ENCODE measurements at places on chromosomes 1 and 21.

DNA sequence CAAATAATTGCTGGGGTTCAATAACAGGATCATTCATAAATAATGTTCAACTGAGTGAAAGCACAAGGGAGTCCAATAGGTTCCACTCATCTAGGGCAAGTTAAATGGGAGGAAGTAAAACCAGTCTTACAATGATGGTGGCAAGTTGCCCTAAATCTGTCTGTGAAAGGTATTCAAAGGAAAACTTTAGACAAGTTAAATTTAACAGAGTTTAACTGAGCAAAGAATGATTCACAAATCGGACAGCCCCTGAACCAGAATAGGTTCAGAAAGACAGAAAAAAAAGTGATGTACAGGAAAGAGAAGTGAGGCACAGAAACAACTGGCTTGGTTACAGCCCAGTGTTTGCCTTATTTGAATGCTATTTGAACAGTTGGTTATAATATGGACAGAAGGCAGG lies 183.5 kb upstream of the ADGRL4 start:
- no peak for DNase-seq

DNA sequence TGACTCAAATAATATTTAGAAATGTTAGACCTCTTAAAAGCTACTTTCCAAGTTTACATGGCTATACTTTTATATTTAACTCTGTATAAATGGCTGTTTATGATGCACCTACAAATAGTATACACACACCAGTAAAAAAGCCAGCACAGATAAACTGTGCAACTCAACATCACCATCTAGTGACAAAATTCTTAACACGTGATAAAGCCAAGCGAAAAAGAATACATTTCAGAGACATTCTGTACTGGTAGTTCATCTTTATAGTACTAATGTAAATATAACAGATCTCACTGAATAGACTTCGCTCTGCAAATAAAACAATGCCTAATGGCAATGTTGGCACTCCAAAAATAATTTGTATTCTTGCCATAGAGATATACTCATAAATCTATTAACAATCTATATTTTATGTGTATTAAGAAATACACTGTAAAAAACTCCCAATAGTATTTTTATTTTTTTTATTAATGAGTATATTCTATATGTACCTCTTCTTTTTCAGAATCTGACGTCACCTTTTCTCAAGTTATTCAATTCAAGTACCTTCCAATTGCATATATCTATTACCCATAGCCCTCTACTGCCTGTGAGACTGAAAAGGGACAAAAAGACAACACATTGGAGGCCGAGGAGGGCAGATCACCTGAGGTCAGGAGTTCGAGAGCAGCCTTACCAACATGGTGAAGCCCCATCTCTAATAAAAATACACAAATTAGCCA lies 100.2 kb downstream of the DPYD start:
- DNase-seq, result no peak

DNA sequence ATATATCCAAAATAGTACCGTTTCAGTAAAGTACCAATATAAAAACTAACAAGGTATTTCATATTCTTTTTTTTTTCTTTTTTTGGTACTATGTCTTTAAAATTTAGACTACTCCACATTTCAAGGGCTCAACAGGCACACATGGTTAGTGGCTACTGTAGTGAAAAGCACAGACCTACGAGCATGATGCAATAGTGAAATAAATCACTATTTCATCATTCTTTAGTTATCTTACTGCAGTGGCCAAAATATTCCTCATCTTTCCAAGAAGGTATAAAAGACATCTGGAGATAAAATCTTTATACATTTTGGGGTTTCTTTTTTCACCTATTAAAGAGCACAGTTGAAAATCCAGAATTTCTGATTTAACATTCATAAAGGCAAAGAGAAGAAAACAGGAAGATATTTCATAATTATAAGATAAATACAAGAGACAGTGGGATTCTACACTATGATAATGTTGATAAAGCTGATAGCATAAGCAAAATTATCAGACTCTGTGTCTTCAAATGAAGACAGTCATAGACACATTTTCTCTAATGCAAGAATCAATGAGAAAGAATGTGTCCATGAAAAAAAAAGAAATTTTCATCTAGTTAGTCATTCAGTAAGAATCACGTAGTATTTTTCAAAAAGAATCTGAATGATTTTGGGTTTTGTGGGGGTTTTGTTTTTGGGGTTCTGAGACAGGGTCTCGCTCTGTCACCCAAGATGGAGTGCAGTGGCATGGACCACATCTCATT lies 41.9 kb downstream of the CEP170 start:
- DNase-seq, result no peak

- no peak for DNase-seq
These were observed 194.6 kb downstream of the ST6GALNAC3 start for GRCh38 chr1:76269155-76269554.

DNA sequence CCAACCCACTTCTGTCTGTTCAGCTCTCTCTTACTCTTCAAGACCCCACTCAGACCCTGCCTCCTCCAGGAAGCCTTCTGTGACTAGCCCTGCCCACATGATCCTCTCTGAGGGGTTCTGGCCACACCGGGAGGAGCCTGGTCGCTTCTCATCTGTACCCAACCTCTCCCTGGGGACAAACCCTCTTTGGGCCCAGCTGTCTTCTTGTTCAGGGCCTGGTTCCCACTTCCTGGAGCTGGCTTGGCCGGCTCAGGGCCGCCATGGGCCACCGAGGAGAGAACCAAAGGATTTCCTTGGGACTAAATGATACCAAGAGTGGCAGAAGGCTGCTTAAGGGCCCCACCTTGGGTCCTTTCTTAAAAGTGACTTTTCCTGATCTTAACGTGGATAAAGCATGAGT lies 124.7 kb upstream of the ZBTB40 start:
- DNase-seq, result no peak

GRCh38 chr1:14148526-14148925 lies 448.5 kb downstream of the PRDM2 start:
- DNase-seq, result no peak

GRCh38 chr1:244294599-244295224 lies 157.0 kb downstream of the ADSS2 start:
- no peak for DNase-seq

DNA sequence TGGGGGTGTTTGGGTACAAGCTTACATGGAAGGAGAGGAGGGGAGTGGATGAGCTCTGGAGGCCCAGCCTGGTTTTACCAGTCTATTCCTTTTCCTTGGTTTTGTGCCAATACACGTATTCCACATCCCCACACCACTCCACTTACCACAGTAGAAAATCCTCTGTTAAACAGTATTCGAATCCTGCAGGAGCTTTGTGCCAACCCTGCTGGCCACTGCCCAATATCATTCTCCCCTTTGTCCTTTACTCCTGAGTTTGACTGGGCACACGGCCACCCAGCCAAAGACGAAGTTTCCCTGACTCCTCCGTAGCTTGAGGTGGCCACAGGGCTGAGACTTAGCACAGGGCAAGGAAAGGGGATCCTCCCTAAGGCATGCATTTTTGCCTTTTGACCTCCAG lies 61.6 kb downstream of the TMCO4 start:
- no peak for DNase-seq

DNA sequence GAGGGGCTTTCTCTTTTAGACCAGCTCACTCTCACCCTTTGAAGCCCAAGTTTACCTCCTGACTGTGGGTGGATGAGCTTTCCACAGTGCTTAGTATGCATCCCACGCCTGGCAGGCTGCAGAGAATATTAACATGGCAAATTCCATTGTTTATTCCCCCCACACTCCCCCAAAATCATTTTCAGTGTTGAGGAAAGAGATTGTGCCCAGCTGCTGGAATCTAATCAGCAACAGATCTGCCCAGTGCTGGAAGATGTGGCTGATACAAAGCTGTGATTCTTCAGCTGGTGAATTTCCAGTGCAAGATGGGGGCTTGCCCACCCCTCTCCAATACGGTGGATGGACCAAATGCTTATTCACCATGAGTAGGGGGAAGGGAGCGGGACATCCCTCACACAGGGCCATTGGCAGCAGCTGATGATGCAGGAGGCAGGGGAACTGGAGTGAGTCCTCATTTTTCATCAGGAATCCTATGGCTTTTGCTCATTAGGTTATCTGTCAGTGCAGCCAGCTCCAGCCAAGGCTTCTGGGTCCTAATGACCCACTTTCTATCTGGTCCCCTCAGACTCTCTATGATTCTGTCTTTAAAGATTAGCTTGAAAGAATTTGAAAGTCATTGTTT lies 39.7 kb upstream of the KCNA3 start:
- DNase-seq, result no peak

GRCh38 chr1:107935396-107936064 lies 29.4 kb downstream of the VAV3 start:
- DNase-seq, result no peak

DNA sequence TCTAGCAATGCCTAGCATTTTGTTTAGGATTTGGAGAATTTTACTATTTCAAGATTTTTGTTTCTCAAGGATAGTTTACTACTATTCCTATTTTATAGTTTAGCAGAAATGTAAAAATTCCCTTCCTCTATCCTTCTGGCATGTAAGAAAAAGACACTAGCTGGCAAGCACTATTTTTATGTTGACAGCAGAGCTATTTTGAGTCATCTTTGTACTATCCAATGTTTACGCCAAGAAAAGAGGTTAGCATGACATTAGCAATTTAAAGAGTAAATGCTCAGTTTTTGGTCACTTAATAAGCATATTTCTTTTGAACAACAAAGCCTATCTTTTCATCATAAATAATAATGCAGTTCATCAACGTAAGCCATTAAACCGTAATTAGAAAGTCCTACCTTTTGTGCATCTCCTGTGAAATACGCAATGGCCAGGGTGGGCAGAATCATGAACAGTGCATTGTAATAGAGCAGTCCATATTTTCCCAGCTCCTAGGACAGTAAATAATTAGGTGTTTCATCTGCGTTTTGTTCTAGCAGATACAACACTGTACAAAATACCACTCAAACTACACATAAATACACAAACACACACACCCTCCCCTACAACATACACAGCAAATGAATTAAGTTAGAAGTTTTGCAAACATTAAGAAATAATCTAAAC lies 12.0 kb downstream of the SLC35D1 start:
- DNase-seq, result no peak

GRCh38 chr1:226098870-226099835 lies 36.6 kb downstream of the H3-3A start:
- DNase-seq, result no peak

- DNase-seq, result no peak
These were observed 12.5 kb upstream of the KCNA2 start for GRCh38 chr1:110618668-110619067.

DNA sequence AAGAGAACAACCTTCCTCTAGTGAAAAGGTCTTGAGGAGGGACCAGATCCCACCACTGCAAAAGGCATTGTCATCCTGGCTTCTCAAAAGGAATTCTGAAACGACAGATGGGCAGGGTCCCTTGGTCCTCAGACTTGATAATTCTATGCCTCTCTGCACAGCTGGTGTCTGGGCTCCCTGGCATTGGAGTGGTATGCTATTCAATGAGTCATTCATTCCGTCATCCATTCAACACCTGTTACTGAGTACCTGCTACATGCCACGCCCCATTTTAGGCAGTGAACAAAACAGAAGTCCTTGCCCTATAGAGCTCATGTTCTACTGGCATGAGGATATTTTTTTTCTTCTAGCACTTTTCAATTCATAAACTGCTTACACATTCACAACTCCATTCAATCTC lies 45.8 kb upstream of the HMGB4 start:
- no peak for DNase-seq

DNA sequence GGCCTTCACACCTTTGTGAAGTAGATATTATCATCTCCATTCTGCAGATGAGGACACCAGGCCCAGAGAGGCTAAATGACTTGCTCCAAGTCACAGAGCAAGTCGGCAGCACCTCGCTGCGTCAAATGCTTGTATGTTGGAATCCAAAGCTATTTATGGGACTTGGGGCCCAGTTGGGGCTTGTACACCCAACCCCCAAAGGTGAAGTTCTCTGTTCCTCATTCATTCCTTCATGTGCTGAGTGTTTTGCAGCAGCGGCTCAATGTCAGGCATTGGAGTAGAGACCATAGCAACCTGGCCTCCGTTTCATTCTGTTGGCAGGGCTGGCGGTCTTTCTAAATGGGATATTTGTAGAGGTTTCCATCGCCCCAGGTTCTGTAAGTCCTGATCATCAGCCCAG lies 113.4 kb upstream of the SLC25A33 start:
- no peak for DNase-seq

DNA sequence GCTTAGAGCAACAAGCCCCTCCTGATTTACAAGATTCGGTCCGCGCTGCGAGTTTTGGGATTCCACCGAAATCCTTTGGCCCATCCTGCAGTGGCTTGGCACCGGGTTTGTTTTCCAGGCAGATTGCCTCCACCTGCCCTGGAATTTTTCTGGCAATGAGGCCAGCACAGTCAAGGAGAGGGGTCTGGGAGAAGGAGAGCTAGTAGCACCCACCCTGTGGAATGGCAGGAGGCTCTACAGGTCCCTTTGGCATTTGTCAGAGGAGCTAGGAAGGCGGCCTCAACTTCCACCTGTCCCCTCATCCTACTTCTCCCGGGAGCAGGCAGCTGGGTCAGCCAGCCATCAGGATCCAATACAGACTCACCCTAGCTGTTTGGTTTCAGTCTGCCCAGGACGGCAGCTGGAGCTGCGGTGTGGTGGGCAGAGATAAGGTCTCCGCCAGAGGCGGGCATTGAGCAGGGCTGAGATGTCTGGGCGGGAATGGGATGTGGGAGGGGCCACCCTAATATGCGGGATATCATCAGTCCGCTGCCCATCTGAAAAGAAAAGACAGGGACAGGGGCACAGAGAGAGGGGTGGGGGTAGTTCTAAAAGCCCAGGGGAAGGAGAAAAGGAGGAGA lies 37.8 kb upstream of the PRELP start:
- DNase-seq, result peak; percentile 9

GRCh38 chr1:9440763-9441194 lies 98.5 kb upstream of the SLC25A33 start:
- DNase-seq, result no peak

GRCh38 chr1:185969028-185969427 lies 234.8 kb downstream of the HMCN1 start:
- no peak for DNase-seq

GRCh38 chr1:59318271-59318860 lies 21.5 kb downstream of the FGGY start:
- no peak for DNase-seq

DNA sequence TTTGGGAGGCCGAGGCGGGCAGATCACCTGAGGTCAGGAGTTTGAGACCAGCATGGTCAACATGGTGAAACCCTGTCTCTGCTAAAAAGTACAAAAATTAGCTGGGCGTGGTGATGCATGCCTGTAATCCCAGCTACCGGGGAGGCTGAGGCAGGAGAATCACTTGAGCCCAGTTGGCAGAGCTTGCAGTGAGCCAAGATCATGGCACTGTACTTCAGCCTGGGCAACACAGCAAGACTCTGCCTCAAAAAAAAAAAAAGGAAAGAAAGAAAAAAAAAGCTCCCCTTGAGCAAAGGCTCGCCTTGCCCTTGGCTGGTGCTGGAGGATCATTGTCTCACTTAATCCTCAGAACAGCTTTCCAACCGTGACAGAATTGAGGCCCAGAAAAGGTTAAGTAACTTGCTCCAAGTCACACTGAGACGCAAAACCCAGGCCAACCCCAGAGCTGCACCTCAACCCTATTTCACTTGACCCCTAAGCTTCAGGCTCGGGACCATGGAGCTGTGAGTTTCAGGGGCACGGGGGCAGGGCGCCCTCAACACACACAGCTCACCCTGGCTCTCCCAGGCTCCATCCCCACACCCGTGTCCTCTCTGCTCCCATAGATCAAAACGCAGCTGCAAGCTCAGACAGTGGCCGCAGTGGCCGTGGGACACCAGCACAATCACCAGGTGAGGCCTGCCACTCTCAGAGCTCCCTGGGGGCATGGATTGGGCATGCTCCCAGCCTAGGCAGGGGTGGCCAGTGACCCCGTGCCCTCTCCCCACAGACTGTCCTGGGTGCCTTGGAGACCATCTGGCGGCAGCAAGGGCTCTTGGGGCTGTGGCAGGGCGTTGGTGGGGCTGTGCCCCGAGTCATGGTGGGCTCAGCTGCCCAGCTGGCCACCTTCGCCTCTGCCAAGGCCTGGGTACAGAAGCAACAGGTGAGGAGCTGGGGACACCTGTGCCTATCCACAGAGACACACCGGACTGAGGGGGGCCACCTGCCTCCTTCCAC lies 1.6 kb downstream of the SLC25A34 start:
- DNase-seq, result peak; percentile 71
